ENCODE measurements at places on chromosomes 3 and 15.
A peak's percentile ranks its signal among the peaks of the same experiment; 100 is the strongest.

GRCh38 chr3:18951333-18951732 is 197.0 kb upstream of the KCNH8 start:
- DNase-seq: no peak

- no peak for DNase-seq
Measured at GRCh38 chr15:31216215-31216911, 110.3 kb upstream of the KLF13 start.

GRCh38 chr3:42855547-42856380 is 19.9 kb downstream of the CYP8B1 start:
- no peak for DNase-seq

DNA sequence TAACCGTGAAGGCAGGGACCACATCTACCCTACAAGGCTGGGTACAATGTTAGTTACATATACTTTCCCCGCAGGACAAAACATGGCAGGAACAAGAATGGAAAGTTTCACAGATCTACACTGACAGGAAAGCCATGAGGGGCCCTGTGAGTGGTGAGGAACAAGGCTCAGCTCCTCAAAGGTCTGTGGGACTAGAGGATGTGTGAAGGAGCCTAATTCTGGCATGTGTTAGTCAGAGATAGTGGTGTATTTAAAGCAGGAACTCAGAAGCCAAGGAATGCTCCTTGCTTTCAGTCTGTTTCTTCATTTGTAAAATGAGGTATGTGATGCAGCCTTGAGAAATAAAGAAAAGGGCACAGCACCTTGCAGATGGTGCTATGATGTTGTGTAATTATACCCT is 25.1 kb downstream of the ETV5 start:
- DNase-seq: no peak

GRCh38 chr3:150370999-150371398 is 37.1 kb upstream of the TSC22D2 start:
- DNase-seq: no peak

- DNase-seq: peak; percentile 62
Measured at GRCh38 chr3:120559242-120560061, 36.7 kb upstream of the NDUFB4 start.
